ENCODE measurements at places on chromosomes 1 and 21.

GRCh38 chr1:228304225-228304624 is 96.4 kb downstream of the OBSCN start:
- DNase-seq, result no peak

DNA sequence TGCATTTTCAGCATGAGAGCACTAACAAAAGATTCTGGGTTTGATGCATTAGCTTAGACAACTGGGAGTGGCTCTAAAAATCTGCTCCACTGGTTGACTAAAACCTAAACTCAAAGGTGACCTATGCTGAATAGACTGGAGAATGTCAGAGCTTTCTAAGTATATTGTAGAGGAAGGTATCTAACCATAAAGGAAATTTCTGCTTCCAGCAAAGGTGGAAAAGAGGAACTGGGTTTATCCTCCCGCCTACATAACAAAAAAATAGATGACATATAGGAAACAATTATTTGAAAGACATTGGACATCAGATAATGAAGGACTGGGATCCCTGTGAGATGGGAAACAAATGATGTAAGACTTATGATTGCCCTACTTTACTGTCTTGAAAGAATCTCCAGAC is 35.8 kb upstream of the CR2 start:
- no peak for DNase-seq

DNA sequence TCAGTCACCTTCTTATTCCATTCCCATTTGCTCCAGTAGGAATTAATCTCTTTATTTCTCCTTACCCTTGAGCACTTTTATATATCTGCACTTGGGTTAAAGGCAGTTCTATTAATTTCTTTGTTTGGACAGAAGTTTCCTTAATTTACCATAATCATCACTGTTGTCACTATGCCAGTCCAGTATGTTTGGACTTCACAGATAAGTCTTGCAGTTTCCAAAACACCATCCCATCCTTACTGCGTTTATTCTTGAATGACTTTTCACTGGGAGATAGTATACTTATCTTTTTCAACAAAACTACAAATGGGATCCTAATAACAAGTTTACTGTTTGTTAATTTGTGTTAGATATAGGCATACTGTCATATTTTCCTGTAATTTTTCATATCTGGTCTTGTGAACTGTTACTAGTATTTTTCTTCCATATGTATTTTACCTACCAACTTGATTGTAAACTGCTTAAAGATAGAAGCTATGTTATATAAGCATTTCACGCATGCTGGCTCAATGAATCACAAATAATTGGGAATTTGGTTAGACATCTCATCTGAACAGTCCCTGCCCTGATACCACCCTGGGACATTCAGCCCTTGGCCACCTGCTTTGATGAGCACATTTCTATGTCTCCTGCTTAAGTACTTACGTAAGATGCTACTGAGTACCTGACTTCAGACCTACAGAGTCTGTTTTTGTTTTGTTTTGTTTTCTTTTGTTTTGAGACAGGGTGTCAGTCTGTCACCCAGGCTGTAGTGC is 78.2 kb downstream of the OLFML2B start:
- DNase-seq, result no peak

DNA sequence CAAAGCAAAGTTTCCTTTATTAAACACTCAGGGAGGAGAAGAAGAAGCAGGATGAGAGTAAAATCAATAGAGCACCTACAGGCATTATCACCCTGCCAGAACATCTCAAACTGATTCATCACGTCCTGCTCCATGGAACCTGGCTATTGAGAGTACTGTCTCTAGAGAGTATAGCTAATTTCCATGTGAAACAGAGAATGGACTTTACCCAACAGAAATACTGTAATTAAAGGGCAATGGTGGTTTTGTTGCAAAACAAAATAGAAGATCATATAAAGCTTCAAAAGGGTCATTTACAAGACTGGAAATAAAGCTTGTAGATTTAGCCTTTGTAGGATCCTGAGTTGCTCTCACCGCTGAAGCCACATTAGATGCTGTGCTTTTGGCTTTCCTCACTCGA is 69.3 kb downstream of the XCL1 start:
- no peak for DNase-seq

- no peak for DNase-seq
Measured at GRCh38 chr1:155334962-155335361, 14.3 kb downstream of the RUSC1 start.

Measured in fibroblast of villous mesenchyme (primary cell).